Gastrocnemius medialis (tissue), 4 donors: ENCODE measurements at places on chromosomes 16 and 17. TPM values are rescaled to one million over a fixed set of nuclear protein-coding genes. Genes with fewer than 3 reads are reported as not detected.

DNA sequence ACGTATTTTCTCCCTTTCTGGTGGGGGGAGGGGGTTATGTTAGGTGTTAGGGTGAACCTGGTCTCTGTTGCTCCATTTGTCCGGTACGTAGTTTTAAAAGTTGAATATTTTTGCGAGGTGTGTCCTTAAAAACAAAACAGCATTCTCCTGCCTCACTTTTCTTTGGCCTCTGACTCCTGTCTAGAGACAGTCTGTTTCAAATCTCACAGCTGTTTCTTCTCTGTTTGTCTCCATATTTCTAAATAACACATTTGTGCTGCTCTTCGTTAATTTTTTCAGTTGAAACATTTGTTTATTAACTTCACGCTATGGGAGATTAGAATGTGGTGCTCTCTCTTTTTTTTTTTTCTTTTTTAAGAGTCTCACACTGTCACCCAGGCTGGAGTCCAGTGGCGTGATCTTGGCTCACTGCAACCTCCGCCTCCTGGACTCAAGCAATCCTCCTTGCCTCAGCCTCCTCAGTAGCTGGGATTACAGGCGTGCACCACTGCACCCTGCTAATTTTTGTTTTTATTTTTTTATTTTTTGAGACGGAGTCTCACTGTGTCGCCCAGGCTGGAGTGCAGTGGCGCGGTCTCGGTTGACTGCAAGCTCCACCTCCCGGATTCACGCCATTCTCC is 31.7 kb downstream of the RPA1 start:
- DNase-seq, result no peak

- DNase-seq, result no peak
Measured at GRCh38 chr17:40150276-40150675, 9.9 kb downstream of the CASC3 start.

NT5M gene
- 15.7 TPM for total RNA-seq

KRTAP17-1 gene
- total RNA-seq, result not detected

C1QTNF8 gene
- not detected for total RNA-seq
